ENCODE measurements at places on chromosomes 13 and 19. TPM values are rescaled to one million over a fixed set of nuclear protein-coding genes. Genes with fewer than 3 reads are reported as not detected.
A peak's percentile ranks its signal among the peaks of the same experiment; 100 is the strongest.

Gene CEACAM7
- not detected for total RNA-seq

Gene FLT3LG
- total RNA-seq = 0.41 TPM

Gene OR10H1
- not detected for total RNA-seq

GRCh38 chr13:46389457-46390451 is 2.7 kb upstream of the RUBCNL start:
- DNase-seq = peak; percentile 59

DNA sequence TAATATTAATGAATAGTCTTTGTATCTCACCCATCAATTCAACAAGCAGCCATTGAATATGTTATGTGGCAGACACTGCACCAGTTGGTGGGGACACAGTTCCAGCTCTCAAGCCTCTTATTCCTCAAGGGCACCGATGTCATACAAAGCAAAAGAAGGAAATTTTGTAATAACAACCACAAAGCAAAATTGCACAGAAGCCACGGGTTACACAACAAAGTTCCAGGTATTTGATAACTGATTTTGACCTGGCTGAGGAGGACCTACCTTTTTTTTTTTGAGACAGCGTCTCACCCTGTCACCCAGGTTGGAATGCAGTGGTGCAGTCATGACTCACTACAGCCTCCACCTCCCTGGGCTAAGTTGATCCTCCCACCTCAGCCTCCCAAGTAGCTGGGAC is 266.7 kb downstream of the FOXO1 start:
- no peak for DNase-seq

DNA sequence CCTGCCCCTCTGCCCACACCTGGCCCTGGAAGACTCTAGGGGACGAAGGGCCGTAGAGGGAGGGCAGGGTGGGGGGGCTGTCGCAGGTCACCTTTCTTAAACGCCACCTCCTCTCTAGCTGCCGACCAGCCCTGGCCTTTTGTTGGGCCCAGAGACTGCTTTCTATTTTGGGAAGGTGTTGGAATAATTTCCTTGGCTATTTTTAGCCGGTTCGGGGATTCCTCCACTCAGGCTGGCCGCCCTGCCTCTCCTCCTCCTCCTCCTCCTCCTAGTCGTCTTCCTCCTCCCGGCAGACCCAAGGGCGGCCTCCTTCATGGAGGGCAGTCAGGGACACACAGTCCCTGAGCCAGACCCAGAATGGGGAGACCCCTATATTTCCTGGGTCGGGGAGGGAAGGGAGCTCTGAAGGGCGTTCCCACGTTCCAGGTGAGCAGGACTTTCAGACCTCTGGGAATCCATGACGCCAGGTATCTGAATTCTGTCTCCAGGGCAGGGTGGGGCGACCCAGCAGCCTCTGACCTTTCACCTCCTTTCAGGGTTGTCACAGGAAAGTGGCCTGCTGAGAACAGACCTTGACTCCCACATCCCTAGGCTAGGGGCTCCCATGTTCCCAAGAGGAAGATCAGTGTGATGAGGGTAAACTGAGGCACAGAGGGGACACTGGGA is 19.9 kb downstream of the GADD45B start:
- no peak for DNase-seq

- DNase-seq = no peak
Observed at GRCh38 chr19:4487572-4487971, 15.5 kb downstream of the HDGFL2 start.

DNA sequence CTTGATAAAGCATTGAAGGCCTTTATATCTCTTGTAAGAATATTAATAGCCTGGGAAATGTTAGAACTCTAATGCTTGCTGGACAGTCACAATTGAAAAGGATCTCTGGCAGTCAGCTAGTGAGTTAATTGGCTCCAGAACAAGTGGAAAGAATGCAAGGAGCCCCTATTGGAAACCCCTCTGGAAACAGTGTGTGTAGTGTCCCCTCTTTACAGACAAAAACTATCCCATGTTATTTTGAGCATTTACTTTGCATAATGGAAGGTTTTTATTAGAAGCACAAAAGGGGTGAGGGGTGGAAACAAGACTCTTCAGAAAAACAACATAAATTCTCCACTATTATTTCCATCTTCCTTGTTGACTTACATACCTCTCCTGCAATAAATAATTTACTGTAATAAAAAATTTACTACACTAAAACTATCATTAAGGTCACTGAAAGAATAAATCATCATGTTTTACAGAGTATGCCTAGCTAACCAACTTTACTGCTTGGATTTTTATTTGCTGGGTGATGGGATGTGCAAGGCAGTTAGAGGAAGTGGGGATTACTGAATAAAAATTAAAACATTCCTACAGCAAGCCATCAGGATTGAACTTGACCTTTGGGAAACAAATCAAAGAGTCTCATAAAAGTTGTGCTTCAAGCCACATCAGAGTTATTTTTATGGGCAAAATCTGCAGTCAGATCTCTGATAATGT is 610.4 kb downstream of the TBC1D4 start:
- DNase-seq = no peak

GRCh38 chr13:36819739-36820090 is 693 bp downstream of the RFXAP start:
- DNase-seq = peak; percentile 33

DNA sequence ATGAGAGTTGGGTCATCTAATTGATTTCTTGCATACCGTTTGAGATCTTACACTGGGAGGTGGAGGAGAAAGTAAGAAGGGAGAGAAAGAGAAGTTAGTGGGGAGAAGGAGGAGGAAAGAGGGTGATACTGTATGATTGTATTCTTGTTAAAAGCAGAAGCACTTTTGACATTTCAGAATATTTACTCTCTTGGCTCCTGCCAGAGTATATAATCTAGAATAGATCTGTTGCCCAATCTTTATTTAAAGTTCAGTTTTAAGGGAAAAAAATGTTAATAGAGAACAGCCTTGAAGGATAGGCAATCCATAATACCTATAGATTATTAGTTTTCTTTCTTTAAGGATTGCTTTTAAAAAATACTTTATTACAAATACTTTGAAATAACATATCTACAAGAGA is 41.5 kb downstream of the PDS5B start:
- DNase-seq = no peak

Data from frontal cortex (tissue), 4 donors.